ENCODE measurements at places on chromosomes 7 and 10.

- DNase-seq, result no peak
These were observed 356.3 kb downstream of the CXCL12 start for GRCh38 chr10:44028384-44029137.

GRCh38 chr7:104538152-104538551 is 209.7 kb downstream of the LHFPL3 start:
- DNase-seq, result no peak

GRCh38 chr10:71671994-71672946 is 47.3 kb downstream of the C10orf105 start:
- no peak for DNase-seq

DNA sequence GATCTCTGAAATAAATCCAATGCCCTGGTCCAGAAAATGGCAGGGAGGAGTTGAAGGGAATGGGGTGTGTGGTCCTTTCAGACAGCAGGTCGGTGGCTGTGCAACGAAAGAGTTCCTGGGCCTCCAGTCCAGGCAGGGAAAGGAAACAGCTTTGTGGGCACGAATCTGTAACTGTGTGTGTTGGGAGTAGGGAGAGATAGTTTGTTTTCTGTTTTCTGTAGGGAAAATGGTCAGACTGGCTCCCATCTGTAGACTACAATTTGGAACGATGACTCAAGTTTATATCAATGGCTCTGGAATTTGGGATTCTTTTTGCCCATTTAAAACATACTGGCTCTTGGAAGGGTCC is 2.6 kb upstream of the HOXA9 start:
- no peak for DNase-seq

- no peak for DNase-seq
These were observed 164.6 kb downstream of the PTEN start for GRCh38 chr10:88028072-88028471.

DNA sequence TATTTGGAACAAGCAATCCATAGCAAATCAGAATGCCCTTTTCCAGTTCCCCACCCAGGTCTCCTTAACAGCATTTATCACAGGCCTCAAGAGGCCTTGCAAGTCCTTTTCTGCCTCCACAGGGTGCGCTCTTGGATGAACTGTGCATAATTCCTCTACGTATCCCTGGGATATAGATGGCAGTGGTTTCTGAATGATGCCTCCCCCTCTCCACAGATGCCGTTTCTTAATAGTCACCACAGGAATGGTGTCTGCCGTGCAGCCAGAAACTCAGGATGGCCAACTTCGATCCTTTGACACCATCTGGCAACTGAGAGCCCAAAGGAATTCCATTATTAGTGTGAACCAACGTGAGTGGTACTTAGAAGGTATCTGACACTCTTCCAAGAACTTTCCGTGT is 43.1 kb downstream of the JAZF1 start:
- no peak for DNase-seq

GRCh38 chr7:114765331-114766040 is 156.4 kb upstream of the MDFIC start:
- DNase-seq, result no peak

DNA sequence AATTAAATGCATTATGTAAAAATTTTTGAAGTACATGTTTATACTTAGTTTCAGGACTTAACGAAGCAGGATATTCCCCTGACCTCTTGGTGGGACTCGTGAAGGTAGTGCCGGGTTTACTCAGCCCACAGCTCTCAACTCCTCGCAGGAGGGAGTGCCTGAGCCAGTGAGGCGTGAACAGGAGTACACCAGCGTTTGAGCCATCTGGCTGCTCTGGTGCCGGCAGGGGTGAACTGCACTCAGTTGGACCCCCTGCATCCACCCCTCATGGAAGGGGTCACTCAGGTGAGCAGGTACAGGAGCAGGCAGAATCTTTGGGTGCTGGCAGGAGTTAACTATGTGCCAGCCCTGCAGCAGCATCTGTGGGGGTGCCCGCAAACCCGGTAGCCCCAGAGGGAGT is 625.1 kb upstream of the PCDH15 start:
- no peak for DNase-seq

DNA sequence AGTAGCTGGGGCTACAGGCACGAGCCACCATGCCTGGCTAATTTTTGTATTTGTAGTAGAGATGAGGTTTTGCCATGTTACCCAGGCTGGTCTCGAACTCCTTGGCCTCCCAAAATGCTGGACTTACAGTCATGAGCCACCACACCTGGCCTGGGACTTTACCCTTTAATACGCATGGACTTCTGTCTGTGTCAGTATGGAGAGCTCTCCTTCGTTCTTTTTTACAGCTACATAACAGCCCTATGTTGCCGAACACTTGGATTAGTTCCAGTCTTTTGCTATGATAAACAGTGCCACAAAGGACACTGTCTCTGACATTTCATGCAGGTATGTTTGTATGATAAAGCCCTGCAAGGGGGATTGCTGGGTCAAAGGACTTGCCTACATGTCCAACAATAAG is 10.9 kb upstream of the OAT start:
- no peak for DNase-seq

DNA sequence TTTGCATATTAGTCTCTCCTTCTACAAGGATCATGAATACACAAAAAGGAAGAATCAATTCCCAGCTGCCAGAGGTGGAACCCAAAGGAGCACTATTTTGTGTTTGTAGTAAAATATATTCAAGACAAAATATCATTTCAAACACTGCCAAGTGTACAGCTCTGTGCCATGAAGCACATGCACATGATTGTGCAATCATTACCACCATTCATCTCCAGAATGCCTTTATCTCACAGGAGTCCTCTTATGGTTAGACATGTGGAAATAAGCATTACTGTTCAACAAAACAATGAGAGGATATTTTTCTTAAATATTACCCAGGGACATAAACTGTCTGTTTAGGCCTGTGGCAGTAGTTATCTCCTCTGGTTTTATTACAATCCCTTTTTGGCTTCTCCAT is 151.4 kb upstream of the PPP1R3A start:
- no peak for DNase-seq

GRCh38 chr10:77398986-77399755 is 238.4 kb downstream of the KCNMA1 start:
- no peak for DNase-seq

DNA sequence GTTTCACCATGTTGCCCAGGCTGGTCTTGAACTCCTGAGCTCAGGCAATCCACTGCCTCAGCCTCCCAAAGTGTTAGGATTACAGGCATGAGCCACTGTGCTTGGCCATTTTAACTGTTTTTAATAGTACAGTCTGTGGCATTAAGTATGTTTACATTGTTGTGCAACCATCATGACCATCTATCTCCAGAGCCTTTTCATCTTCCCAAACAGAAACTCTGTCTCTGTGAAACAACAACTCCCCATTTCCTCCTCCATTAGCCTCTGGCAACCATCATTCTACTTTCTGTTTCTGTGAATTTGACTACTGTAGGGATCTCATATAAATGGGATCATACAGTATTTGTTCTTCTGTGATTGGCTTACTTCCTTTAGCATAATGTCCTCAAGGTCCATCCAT is 48.3 kb upstream of the SEPHS1 start:
- DNase-seq, result no peak

- DNase-seq, result no peak
These were observed 91.4 kb upstream of the KLF6 start for GRCh38 chr10:3876350-3876962.

- DNase-seq, result no peak
These were observed 609.6 kb downstream of the KCNMA1 start for GRCh38 chr10:77028042-77028441.

GRCh38 chr7:106236065-106236464 is 48.7 kb downstream of the NAMPT start:
- no peak for DNase-seq

DNA sequence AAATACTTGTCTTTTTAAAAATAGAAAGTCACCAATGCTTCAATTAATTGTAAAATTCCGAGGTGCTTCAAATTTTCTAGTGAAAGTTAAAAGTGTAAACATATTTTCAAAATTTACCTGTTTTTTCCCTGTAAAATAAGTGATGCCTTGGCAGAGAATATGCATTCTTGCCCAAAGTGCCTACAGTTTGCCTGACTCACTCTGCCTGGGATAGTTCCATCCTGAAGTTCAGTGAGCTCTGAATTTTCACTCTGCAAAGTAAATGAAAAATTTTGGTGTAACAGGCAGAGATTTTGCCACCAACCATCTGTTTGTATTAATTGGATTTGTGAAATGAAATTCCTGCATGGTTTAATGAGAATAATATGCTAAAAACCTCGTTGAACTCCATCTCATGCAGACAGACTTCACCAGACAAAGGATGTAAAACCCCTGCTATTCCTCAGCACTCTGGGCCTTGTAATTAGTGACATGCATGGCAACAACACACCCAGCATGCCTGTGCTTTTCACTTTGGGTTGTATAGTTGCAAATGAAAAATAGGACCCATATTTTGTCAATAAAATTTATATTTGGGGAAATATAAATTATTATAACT is 117.4 kb upstream of the GNAI1 start:
- DNase-seq, result no peak

GRCh38 chr7:74362266-74362665 is 73.1 kb downstream of the CLIP2 start:
- no peak for DNase-seq

DNA sequence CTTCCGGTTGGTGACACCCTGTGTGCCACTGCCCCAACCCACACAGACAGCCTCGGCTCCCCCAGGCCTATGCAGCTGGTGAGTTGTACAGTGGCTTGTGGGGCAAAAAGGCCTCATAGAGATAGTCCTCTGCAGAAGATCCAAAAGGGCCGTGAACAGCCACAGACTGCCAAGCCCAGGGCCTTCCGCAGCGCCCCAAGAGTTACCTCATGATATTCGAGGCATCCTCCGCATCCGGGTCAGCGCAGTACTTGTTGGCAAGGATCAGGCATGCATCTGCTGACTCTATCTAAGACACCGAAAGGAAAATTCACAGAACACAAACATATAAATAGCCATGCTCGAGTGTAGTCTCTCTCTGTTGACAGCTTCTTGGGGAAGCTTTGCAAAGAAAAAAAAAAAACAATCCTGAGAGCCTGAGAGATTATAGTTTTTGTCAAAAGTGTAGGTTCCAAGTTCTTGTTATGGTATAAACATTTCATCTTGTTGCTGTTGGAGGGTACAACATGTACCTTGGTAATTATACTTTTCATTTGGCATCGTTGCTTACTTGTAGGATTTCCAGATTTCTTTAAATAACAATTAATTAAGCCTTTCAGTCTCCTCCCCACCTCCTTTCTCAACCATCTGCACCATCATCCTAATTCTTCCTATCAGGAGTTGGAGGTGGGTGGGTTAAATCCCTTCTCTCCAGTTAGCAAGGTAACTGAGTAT is 553.0 kb downstream of the KCNMA1 start:
- no peak for DNase-seq

GRCh38 chr7:21041252-21041651 is 254.6 kb upstream of the SP8 start:
- no peak for DNase-seq

DNA sequence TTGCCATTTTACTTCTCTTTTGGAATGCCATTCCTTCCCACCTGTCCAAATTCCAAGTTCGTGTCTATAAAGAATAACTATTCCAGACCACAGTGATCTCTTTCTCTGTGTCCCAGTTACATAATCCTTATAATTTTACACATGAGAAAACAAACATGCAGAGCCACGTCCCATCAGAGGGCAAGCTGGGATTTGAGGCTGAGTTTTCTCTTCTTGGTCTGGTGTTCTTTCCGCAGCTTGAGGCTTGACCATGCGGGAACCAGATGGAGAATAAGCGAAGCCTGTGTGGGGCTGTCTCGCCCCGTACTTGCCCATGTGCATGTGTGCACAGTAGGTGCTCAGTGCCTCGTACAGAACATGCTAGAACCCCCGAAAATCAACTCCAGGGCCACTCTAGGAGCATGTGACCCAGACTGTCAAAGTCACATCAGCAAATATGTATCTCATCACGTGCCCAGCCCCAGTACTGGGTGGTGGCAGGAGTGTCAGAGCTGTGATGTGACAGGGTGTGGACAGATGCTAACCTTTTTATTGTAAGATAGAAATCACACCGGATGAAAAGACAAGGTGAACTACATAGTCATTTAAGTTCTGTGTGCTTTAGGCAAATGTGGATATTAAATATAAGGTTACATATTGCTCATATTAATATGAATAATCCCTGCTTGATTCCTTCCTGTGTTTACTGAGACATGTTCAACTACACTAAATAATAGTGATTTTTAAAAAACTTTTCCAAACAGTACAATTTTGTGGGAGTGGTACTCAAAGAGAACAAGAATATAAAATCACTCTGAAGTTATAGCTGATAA is 3.2 kb downstream of the INSIG1 start:
- no peak for DNase-seq

DNA sequence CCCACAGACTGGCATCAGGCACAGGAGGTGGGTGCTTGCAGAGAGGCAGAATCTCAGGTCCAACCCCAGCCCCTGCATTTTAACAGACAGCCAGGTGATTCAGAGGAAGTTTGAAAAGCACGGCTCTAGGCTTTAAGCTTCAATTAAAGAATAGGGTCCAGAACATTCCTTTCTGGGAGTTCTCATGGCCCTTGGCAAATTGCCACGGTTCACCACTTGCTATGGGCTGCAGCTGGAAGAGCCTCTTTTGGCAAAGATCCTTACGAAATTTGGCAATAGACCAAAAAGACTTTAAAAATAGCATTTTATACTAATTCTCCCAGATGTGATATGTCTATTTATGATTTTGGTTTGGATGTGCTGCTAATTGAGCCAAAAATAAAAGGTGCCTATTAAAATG is 148.1 kb downstream of the ITGA8 start:
- DNase-seq, result no peak

DNA sequence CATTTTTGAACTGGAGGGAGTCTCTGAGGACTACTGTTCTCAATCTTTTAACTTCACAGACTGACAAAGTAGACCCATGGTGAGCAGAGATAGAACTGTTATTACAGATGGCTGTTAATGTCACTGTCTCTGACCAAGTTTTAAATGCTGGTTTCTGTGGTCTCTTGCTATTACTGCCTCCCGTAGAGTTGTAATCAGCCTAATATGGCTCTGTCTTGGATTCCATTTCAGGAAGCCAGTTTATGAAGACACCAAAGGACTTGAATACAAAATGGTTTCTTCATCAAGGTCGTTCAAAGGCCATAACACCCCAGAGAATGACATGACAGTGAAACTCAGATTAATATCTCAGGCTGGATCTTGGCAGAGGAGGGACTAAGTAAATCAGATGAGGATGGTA is 3.9 kb downstream of the SFRP4 start:
- DNase-seq, result no peak

All from CD4-positive, alpha-beta T cell treated with Interleukin-6 at 100 ng/mL for 8 hours (primary cell).